ENCODE measurements at places on chromosomes 3 and 15.
A peak's percentile ranks its signal among the peaks of the same experiment; 100 is the strongest.

GRCh38 chr15:72345806-72346205, 25.8 kb upstream of the CELF6 start:
- no peak for ATAC-seq

GRCh38 chr15:68177742-68178141, 27.4 kb downstream of the CALML4 start:
- no peak for ATAC-seq

GRCh38 chr3:53705024-53705745, 141.0 kb downstream of the CHDH start:
- ATAC-seq, result peak; percentile 33

- no peak for ATAC-seq
Measured at GRCh38 chr3:52982839-52983238, 63.0 kb downstream of the SFMBT1 start.

DNA sequence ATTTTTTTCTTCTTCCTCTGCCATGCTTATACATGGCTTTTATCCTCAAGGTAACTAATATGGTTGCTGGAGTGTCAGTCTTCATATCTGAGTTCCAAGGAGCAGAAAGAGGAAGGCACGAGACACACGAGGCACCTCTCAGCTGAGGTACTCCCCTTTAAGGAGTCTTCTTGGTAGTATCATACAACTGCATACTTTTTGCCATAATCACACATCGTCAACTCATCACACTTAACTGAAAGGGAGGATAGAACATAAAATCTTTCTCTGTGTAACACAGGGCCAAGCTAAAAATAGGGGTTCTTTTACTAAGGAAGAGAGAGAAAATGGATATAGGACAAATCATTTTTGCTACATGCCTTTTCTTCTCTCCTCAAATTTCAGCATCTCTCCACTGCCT, 104.2 kb downstream of the OXSM start:
- ATAC-seq, result no peak
